ENCODE measurements at places on chromosomes 12 and 14.

DNA sequence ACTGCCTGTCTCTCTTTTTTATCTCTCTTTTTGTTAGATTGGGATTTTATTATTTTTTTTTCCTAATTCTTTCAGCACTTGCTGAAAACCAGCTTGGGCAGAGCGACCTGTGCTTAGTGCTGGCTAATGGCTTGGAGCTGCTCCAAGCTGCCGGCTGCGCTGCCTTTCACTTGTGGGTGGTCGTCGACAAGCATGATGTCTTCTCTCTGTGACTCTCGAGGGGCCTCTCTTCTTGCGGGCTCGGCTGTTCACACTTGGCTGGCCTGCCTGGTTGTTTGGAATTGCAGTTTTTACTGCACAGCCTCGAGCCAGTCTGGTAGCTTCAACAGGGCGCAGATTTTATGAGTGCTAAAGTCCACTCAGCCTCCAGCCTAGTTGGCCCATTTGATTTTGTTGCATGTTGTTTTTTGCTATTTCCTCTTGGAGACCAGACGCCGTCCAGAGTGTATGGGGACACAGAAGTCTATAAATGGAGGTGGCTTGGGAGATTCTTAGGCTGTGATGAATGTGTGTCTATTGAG, 18.6 kb downstream of the TPCN1 start:
- no peak for DNase-seq

DNA sequence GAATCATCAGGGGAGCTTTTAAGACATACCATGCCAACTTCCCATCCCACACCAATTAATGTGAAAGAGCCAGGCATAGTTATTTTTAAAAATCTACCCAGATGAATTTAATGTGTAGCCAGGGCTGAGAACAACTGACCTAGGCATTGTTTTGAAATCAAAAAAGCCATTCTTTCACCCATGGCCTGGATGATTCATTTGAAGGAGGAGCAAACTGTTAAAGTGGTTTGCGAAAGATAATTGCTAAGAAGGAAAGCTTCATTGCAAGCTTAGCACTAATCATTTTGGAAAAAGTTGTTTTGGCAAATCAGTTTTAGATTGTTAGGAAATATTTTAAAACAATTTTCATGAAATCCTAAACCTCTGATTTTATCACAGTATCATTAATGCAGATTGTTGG, 2.1 kb upstream of the GTSF1 start:
- no peak for DNase-seq

DNA sequence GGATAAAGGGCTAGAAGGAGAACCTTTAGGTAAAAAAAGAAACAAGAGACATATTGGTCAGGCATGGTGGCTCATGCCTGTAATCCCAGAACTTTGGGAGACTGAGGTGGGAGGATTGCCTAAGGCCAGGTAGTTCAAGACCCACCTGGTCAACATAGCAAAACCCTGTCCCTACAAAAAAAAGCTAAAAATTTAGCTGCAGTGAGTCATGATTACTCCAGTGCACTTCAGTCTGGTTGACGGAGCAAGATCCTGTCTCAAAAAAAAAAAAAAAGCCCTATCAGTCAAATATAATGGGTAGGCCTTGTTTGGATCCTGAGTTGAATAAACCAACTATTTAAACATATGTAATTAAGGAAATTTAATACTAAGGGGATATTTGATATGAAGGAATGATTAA, 54.2 kb downstream of the PPP1R36 start:
- no peak for DNase-seq

DNA sequence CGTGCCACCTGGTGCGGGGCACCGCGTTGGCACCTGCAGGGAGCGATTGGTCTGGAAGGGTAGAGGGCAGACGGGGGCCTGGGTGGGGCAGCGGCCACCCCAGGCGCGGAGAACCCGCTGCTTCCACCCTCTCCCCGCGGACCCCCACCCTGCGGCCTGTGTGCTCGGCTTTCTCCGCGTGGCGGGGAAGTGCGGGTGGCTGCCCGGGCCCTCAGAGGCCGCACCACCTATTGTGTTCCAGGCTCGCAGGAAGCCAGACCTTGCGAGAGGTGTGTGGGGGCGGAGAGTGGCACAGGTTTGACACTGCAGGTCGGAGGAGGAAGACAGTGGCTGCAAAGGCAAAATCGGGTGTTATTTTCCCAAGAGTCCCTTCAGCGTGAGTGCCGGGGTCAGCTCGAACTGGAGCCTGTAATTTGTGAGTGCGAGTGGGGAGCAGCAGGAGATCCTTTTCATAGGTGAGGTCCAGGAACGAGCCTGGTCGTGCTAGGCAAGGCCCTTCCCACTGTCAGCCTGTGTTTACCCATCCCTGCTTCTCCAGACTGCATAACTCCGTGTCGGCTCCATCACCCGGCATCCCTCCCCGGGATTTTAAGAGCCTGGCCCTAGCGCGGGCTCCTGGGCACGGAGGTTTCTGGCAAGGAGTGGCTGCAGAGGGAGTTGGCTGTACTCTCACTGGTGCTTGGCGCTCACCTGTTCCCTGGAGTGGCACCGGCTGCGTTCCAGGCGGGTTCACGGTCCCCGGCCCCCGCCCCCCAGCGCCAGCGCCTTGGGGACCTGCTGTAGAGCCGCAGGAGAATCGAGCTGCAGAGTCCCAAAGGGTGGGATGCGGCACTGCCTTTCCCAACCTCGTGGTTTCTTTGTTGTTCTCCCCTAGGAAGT, 935 bp downstream of the TBC1D30 start:
- DNase-seq, result no peak

GRCh38 chr14:104171895-104172294, 33.5 kb downstream of the KIF26A start:
- DNase-seq, result no peak

DNA sequence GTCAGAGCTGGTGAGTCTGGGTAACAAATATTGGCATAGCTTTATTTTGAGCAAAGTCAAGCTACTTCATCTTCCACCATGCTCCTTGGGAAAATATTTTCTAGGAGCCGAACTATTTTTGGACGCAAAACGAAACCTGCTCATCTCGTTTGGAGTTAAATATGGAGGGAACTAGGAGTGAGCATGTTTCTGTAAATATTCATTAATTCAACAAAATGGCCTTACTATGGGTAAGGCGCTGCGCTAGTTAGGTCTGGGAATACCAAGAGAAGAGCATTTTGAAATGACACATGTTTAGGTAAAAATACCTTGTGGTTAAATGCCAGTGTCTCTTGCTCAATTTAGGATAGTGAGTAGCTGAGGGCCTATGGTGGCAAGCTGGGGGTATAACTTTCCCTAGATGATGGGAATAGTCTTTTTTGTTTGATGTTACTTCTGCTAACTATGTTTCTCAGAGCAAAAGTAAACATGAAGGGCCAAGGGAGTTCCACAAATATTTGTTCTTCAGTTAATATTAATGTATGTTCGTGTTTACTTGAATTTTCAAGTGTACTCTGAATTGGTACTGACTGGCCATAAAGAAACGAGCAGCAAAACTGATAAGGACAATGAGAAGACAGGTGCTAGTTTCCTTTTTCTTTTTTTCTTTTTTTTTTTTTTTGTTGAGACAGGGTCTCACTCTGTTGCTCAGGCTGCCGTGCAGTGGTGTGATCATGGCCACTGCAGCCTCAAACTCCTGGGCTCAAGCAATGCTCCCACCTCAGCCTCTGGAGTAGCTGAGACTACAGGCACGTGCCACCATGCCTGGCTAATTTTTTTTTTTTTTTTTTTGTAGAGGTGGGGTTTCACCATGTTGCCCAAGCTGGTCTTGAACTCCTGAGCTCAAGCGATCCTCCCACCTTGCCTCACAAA, 77.7 kb downstream of the MAP1LC3B2 start:
- DNase-seq, result no peak

- no peak for DNase-seq
These were observed 97.0 kb downstream of the TMEM30B start for GRCh38 chr14:61184112-61184511.

- DNase-seq, result no peak
These were observed 5.0 kb upstream of the FBRSL1 start for GRCh38 chr12:132484891-132485441.

DNA sequence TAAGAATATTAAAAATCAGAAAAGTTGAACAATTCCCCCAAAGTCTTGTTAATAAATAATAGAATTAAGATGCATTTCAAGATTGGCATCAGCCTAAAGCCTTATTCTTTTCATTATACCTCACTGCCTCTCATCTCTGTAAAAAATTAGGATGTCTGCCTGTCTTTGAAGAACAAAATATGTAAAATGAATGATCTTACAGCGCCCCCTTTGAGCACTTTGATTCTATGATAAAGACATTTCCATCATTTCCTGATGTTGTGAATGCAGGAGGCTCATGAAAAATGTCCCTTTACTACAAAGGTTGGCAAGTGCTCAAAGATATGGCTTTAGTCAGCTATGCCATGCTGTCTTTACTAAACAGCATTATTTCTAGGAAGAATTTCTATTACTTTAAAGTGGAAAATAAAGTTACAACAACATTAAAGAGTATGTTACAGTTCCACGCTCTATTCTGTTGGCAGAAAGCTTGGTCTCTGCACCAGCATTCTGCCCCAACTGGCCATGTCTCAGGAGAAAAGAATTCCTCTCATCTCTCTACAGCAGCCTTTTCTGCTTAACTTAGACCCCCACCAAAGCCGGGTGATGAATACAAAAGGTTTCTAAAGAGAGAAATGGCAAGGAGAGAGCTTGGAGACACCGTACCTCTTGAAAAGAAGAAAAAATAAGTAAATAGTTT, 95.1 kb downstream of the LLPH start:
- no peak for DNase-seq

DNA sequence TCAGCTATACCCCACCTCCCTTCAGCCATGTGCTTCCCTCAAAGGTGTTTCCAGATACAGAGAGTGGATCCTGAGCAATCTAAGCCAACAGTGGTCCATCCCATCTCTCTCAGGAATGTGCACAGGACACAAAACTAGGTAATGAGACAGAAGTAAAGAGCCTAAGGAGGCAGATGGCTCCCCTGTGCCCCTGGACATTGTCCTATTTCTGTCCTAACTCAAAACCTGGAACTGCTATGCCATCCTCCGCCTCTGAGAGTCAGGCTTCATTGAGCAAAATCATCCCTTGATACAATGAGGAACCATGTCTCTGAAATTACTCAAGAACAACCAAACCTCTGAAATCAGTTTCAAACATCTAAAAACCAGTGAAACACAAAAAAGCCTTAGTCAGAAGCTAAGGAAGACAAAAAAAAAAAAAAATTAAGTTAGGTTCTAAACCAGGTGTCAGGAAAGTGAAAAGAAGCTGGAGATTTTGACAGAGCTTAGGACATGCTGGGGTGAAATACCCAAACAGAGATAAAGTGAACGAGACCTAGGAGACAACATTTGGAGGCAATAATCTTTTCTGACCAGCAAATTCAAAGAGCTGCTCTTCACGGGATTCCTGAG, 200.3 kb upstream of the PLEKHG7 start:
- DNase-seq, result no peak

DNA sequence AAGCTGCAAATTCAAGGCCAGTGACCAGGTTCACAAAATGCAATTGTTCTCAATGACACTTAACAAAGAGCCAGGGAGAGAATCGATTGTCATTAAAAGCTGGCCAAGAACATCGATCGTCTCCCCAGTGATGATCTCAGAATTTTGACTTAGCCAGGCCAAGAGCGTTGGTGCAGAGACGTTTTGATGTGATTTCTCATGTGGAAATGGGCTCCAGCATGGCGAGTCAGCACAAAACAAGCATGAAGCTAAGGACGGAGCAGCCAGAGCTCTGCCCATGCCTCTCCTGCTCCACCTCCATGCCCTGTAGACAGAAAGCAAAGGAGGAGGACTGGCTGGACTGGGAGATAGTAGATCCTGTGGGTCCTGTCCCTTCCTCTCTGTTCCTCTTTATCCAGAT, 270.8 kb downstream of the FOXN3 start:
- no peak for DNase-seq

GRCh38 chr12:2797721-2798418, 3.1 kb downstream of the FKBP4 start:
- no peak for DNase-seq

DNA sequence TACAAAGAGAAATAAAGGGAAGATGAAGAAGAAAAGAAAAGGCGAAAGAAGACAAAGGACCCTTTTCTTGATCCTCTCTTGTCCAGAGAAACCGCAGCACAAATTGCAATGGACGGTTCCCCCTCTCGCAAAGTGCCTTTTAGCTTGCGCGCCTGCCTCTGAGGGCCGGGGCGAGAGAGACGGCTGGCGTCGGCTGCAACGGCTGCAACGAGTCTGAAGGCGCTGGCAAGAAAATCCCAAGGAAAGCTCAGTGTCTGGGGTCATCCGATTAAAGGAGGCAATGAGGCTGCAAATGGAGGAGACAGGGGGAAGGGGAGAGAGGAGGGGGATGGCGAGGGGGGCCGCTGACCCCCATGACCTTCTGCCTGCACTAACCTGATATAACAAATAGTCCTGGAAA, 671.5 kb downstream of the MED13L start:
- no peak for DNase-seq

- no peak for DNase-seq
These were observed 98.5 kb upstream of the SLC24A4 start for GRCh38 chr14:92224358-92224954.

DNA sequence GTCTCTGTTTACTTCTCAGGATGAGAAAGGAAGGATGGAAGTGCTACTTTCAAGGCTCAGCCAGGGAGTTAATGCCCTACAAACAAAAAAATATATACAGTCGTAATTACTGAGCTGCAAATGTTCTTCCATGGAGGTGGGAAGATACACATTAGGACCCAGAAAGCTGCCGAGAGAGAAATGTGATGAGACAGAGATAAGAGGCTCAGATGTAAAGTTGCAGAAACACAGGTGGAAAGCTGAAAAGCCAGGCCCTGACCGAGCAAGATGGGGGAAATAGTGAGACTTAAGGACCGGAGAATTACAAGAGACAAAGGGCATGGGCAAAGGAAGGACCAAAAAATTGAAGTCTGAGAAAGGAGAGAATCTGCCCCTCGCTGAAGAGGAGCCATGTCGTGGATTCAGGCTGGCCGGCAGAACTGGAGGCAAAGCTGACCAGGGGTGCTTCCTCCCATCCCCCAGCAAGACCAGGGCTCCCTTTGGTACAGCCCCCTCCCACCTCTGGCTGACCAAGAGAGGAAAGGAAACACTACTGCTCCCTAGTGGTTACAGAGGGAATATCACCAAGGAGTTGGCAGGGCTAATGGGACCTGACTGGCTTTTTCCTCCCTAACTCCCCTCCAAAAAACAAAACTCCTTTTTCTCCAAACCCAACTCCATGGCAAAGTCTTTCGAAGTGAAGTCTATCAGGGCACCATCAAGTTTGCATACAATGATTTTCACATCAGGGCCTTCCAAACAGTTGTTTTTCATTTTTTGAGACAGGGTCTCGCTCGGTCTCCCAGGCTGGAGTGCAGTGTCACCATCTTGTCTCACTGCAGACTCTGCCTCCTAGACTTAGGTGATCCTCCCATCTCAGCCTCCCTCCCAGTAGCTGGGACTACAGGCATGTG, 12.1 kb downstream of the ZFHX2 start:
- DNase-seq, result no peak

- DNase-seq, result no peak
These were observed 65.1 kb downstream of the DIP2B start for GRCh38 chr12:50569876-50570275.

DNA sequence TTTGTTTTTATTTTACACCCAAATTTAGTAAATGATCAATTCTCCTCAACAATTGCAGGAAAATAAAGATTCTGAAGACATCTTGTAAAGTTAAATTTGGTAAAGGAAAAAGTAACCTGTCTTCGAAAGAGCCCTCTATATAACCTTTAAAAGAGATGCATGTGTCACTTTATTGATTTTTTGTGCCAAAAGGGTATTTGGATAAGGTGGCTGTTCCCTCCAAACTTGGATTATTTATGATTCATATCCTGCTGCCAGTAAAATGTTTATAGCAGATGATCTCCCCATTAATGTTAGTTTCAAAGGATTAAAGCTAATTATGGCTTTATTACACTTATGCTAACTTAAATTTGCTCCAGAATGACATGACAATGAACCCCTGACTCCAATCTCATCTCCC, 98.8 kb downstream of the DUSP6 start:
- no peak for DNase-seq

- DNase-seq, result no peak
These were observed 14.2 kb upstream of the RIOX1 start for GRCh38 chr14:73476451-73476931.
